NCI-H1417 treated with DMSO at 0.1 percent for 48 hours (cell line): ENCODE measurements at places on chromosomes 16 and 17.

DNA sequence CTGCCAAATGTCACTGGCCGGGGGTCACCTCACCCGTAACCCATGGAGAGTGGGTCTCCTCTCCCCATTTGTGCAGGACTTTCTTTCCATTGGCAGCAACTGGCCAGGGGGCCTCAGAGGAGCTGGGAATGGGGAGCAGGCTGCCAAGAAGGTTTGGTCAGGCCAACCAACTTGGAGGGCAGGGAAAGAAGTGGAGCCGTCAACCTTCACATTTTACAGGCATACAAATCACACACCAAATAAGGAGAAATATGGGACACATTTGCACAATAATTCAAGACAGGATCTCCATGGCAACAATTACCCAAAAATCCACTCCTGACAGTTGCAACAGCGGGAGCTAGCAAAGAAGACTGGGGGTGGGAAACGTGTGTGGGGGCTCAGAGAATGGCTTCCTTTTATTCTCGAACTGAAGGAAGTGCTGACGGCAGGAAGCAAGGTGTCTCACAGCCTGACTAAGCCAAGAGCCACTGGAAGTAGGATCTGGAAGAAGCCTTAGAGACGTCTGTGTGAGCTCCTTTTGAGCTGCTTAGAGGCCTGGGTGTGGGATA is 20.9 kb downstream of the RPRML start:
- DNase-seq = no peak

DNA sequence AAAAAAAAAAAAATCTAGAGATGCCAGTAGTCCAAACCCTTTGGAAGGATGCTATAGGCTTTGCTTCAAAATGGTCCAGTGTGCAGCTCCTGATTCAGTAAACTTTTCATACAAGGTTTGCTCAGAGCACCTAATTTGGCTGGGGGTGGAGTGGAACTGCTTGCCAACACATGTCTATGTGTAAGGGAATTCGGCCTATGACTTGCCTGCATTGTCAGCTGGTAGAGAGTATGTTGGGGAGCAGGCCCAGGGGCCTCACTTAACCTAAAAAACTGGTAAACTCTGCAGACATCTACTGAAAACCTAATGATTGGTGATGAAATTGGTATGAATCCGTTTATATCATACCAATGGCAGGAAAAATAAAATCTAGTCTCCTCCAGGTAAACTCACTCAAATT is 1.5 kb upstream of the MFSD6L start:
- DNase-seq = no peak

DNA sequence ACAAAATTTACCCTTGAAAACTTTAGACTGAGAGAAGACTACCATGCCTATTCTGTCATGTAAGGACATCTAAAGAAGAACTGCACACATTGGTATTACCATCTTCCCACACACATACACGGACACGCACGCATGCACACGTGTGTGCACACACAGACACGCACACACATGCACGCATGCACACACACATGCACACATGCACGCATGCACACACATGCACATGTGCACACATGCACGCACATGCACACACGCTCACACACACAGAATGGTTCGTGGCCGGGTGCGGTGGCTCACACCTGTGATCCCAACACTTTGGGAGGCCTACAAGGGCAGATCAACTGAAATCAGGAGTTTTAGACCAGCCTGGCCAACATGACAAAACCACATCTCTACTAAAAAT is 296.9 kb upstream of the HSBP1 start:
- DNase-seq = no peak

DNA sequence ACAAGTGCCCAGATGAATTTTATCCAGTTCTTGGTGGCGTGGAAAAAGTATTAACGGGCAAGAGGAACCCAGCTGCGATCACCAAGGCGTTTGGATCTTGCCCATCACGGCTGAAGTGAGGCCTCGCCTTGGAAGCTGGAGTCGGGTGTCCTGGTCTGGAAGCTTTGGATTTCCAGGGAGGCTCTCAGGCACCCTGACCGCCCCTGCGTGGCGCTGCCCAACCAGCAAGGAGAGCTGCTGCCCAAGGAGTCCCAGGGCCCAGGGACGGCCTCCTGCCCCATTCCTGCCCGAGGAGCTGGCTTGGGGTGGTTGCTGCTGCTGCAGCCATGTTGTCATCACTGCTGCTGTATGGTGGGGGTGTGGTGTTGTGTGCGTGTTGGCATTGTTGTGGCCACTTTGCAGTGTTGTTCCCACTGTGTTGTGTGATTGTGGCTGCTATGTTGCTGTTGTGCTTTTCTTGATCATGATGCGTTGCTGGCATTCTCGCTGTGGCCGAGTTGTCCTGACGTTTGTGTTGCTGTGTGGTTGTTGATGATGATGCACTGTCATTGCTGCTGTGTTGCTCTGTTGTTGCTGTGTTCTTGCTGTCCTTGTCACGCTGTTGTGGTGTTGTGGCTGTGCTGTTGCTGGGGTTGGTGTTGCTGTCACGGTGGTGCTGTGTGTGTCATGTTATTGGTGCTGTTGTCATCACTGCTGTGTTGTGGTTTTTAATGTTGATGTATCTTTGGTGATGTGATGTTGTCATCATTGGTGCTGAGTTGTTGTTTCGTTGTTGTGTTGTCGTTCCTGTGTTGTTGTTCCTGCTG is 318.8 kb downstream of the C16orf95 start:
- no peak for DNase-seq

- DNase-seq = no peak
Measured at GRCh38 chr17:48722201-48722907, at the start of gene PRAC1. Gene PRAC1, minus strand, starts transcription at chr17:48722518. Its CDS starts 126 bp downstream, at chr17:48722392.

DNA sequence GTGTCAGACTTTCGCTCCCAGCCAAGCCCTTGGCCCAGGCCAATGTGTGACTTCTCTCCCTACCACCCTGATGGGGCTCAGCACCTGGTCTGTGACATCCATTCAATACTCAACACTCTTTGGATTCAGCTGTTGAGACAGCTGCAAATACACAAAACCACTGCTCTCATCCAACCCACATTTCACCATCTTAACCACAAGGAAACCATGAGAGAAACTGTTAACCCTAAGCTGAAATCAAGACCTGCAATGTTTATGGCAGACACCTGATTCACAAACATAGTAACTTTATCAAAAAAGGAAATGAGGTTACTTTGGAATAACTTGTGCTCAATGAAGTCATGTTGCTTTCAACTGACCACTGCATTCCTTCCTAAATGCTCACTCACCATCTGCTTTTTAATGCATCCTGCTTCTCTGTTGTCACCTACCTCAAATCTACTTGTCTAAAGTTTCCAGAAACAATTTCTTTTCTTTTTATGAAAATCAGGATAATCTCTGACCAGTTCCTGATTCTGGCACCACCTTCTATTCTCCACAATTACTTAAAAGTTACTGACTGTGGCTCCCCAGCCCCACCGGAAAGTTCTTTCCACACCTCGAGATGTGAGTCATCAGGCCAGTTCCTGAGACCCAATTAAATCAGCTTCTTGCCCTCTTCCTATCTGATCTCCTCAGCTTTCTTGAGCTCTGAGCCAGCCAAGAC is 88.2 kb downstream of the NOG start:
- DNase-seq = no peak

GRCh38 chr17:15658296-15658695 is 25.8 kb downstream of the TRIM16 start:
- DNase-seq = no peak

DNA sequence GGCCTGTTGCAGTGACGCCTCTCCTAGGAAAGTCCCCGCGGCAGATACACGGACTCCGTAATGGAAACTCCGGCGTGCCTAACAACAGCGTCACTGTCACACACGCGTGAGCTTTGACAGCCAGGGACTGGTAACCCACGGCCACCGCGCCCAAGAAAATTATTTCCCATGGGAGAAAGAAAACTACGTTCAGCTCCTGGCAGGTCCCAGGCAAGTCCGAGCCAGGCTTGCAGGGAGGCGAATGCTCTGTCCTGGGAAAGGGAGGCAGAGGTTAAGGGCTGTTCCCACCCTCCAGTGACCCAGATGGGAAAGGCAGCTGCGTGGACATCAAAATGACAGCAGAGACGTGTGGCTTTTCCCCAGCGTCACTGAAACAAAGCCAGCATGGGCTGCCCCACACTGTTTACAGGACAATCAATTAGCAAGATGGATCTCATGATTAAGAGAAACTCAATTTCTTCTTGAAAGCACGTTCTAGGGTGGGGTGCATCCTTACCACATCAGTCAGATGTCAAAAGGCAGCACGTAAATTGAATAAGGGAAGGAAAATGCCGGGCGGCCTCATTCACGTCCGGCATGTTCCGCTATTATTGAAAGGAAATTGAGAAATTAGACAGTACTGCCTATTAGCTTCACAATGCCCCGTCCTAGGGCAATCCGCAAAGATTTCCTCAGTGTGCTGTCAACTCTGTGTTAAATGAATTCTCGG is 82.5 kb downstream of the NXN start:
- no peak for DNase-seq

- DNase-seq = no peak
Measured at GRCh38 chr17:40953881-40954280, 12.9 kb downstream of the KRT39 start.

GRCh38 chr16:51557670-51558069 is 406.6 kb upstream of the SALL1 start:
- no peak for DNase-seq

DNA sequence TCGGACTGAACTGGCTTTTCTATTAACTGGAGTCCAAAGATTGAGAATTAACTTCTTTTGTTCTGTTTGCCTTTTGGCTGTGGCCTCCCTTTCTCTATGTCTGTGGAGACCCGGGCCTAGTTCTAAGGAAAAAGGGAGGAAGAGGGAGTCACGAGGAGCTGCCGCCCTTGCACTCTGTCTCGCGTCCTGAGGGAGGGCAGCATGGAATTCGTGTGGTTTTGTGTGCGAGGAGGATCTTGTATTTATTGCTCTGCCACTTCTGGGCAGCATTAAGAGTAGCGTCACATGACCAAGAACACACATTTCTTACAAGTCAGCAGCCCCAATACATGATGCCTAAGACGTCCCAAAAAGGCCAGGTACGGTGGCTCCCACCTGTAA is 23.6 kb downstream of the METTL22 start:
- no peak for DNase-seq

DNA sequence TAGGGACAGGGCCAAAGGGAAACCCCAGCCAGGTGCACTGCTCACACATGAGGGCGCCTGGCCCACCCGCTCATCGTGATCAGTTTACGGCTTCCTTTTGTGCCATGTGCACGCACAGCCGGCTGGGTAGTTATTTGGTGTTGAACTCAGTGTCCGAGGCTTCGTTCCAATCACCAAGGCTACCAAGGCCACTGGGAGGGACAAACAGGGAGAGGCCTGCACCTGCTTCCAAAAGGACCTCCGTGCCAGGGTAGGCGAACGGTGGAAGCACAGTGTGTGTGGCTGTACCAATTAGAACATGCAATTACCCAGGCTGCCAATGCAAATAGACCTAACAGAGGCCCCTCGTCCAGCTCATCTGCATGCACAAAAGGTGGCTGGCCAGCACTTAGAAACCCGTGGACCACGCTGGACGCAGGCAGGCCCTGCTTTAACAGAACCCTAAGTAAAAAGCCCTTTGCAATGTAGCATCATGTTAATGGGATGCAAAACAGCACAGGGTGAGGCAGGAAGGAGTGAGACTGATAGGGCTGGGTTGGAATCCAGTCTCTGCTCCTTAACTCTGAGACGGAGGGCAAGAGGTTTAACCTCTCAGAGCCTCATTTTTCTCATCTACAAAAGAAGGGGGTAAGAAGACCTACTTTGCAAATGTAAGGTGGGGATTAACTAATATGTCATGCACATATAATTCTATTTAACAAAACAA is 204.0 kb downstream of the XYLT1 start:
- DNase-seq = peak; percentile 52

GRCh38 chr17:72135546-72136325 is 14.9 kb downstream of the SOX9 start:
- no peak for DNase-seq

DNA sequence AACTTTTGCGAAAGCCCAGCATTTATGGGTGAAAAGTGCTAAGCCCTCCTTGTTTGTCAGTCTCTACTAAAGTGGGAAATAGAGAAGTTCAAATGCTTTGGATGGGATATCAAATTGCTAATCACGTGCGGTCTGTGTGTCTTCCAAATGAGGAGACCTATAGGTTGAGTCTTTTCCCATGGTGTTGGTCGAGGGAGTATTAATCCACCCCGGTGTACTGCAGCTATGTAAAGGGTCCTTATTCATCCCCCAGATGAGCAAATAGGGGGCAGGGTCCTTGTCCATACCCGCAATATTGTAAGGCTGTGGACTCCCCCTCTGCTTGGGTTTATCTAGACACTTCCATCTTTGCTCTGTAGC is 14.6 kb downstream of the KIAA0513 start:
- DNase-seq = no peak

GRCh38 chr17:75194879-75195278 is 10.6 kb upstream of the NUP85 start:
- no peak for DNase-seq

DNA sequence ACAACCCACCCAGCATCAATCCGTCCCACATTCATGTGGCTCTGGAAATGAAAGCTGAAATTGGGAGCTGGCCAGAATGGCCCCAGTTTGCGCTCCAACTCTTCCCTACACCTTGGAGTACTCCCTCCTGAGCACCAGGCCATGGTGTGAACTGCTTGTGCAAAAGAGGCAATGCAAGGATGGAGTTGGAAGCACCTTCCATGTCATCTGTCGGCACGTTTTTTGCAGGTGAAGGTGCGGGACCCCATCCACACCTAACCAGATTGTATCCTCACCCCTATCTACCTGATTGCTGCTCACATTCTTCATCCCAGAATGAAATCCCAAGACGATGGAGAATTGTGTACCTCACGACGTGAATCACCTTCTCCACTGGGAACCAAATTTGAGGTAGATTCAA is 136.6 kb upstream of the WSB1 start:
- no peak for DNase-seq

- DNase-seq = no peak
Measured at GRCh38 chr16:82331974-82332750, 162.1 kb upstream of the MPHOSPH6 start.

DNA sequence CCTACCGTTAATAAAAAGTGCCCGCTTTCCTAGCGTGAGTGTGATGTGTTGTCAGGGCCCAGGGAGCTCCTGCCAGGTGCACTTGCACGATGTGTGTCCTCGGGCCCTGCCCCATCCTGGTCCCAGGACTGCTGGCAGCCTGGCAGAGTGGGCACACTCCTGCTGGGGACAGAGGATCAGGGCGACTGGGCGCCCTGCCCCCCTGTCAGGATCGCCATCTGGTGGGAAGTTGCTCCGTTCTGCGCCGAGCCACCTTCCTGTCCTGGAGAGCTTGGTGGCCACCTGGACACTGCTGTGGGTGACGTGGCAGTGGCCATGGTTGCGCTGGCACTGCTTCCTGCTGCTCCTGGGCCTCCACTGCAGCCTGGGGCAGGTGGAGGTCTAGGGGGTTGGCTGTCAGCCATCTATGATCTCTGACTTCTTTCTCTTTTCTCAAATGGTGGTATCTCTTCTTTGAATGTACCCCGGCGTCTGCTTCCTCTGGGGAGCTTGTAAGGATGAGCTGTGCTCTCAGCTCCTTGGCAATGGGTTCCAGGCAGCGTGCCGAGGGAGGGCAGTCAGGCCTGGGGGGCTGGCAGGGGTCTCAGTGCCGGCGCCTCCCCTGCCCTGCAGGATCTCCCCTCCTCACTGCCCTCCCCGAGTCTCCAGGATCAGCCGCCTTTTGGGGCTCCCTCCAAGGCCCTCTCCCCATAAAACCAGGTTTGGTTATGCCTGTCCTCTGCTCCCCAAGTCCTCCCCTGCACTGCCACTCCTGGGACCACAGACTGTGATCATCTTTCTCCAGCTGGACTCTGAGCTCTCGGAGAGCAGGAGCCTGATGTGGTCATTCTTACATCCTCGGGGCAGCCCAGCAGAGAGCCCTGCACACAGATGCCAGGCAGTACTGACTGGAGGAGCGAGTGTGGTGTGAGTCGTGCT is 76.9 kb downstream of the AMFR start:
- no peak for DNase-seq

GRCh38 chr16:78097548-78097947 is 1.9 kb upstream of the WWOX start:
- DNase-seq = no peak

- DNase-seq = no peak
Measured at GRCh38 chr17:44360144-44360533, 3.5 kb downstream of the FAM171A2 start.
